ENCODE measurements at places on chromosomes 16 and 17. TPM values are rescaled to one million over a fixed set of nuclear protein-coding genes. Genes with fewer than 3 reads are reported as not detected.

- peak; percentile 92 for DNase-seq
Measured at GRCh38 chr17:21280081-21280518, 4.4 kb upstream of the MAP2K3 start.

DNA sequence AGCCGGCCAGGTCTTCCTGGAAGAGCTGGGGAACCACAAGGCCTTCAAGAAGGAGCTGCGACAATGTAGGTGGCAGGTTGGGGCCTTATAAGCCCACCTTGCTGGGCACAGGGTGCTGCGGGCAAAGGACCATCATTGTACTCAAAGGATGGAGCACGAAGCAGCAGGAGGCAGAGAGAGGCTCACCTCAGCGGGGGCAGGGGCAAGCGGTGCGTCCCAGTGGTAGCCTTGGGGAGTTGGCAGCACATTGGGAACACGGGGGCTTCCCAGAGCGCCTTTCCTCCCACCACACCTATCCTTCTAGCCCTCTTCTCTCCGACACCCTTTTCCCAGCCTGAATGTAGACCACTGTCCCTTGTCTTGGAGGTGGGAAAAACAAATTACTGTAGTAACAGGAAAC is 2.1 kb downstream of the CNP start:
- DNase-seq = no peak

GRCh38 chr16:59173408-59173831 is 439.3 kb upstream of the GOT2 start:
- no peak for DNase-seq

Gene ADORA2B
- 0.60 TPM for total RNA-seq

Gene KCNH6
- not detected for total RNA-seq
